Ascending aorta (tissue), 2 donors: ENCODE measurements at places on chromosomes 3 and 15. TPM values are rescaled to one million over a fixed set of nuclear protein-coding genes. Genes with fewer than 3 reads are reported as not detected.

The ITIH1 gene
- 2.0 TPM for total RNA-seq

The CELSR3 gene
- 2.6 TPM for total RNA-seq

The OCA2 gene
- 1.2 TPM for total RNA-seq

The TUSC7 gene
- not detected for total RNA-seq

The SNTN gene
- total RNA-seq: not detected

The MYH15 gene
- total RNA-seq: not detected

The GNAT1 gene
- 4.7 TPM for total RNA-seq

The MORC1 gene
- not detected for total RNA-seq

The VPS8 gene
- 24.9 TPM for total RNA-seq

The TMEM207 gene
- not detected for total RNA-seq

The IQCF5 gene
- total RNA-seq: not detected

The DPPA2 gene
- total RNA-seq: not detected

The CPN2 gene
- total RNA-seq: not detected

The TEX55 gene
- not detected for total RNA-seq

The TSEN2 gene
- total RNA-seq: 6.3 TPM

The IL5RA gene
- total RNA-seq: not detected

The IQCH gene
- total RNA-seq: not detected

The TRIM42 gene
- total RNA-seq: not detected

The CCPG1 gene
- total RNA-seq: 44.5 TPM

The WNT7A gene
- not detected for total RNA-seq

The GPR15 gene
- total RNA-seq: not detected

The FOXB1 gene
- total RNA-seq: not detected

The CLRN1 gene
- not detected for total RNA-seq

The LOXL1 gene
- total RNA-seq: 260 TPM

The ACKR4 gene
- 12.8 TPM for total RNA-seq

The CCRL2 gene
- not detected for total RNA-seq
